ENCODE measurements at places on chromosomes 5 and 9. TPM values are rescaled to one million over a fixed set of nuclear protein-coding genes. Genes with fewer than 3 reads are reported as not detected.

Gene BTNL8
- not detected for total RNA-seq

Gene DMGDH
- total RNA-seq = 3.0 TPM

Gene SOHLH1
- total RNA-seq = not detected

Gene GPR150
- not detected for total RNA-seq

Gene ENTPD8
- not detected for total RNA-seq

Gene ZFP37
- total RNA-seq = 2.4 TPM

Gene TBC1D13
- 15.7 TPM for total RNA-seq

Gene OGN
- total RNA-seq = 17.4 TPM

Gene PCDHGC3
- total RNA-seq = 39.1 TPM

Gene PCDHGA9
- total RNA-seq = 4.0 TPM

Gene CAMK4
- 0.53 TPM for total RNA-seq

Gene GLDC
- total RNA-seq = 0.21 TPM

Gene ABO
- total RNA-seq = 1.7 TPM

Gene ZNF483
- 7.4 TPM for total RNA-seq

Gene TMEM232
- total RNA-seq = 2.1 TPM

Gene EFNA5
- total RNA-seq = 29.2 TPM

Gene CDC20B
- not detected for total RNA-seq

Gene TCERG1
- 16.7 TPM for total RNA-seq

Gene PJA2
- 94.8 TPM for total RNA-seq

Gene AQP3
- 22.5 TPM for total RNA-seq

Gene GRIA1
- total RNA-seq = 0.41 TPM

Gene F2RL1
- total RNA-seq = 1.7 TPM

Gene ADAMTS6
- 1.7 TPM for total RNA-seq

Gene GRM6
- total RNA-seq = not detected

Gene HSPB3
- 309 TPM for total RNA-seq

Gene RALGPS1
- total RNA-seq = 12.5 TPM

Gene C9orf50
- not detected for total RNA-seq

Gene COL27A1
- 9.2 TPM for total RNA-seq

Gene C5orf52
- total RNA-seq = not detected

Gene TSSK1B
- total RNA-seq = not detected

Gene AJM1
- 9.6 TPM for total RNA-seq

Gene LEAP2
- 1.3 TPM for total RNA-seq

Gene KIF24
- total RNA-seq = 0.59 TPM

Gene OSMR
- 60.6 TPM for total RNA-seq

Gene PCDHGB5
- total RNA-seq = 6.4 TPM

Gene FCN2
- total RNA-seq = 2.0 TPM

Gene CATSPER3
- 0.31 TPM for total RNA-seq

Gene PRDM9
- not detected for total RNA-seq

Gene SH3PXD2B
- 15.3 TPM for total RNA-seq

Gene IFNA13
- total RNA-seq = not detected

Gene GLRA1
- not detected for total RNA-seq

Gene HTR4
- 4.7 TPM for total RNA-seq

Gene PTGS1
- 37.3 TPM for total RNA-seq

Gene DDX4
- not detected for total RNA-seq

Gene ASS1
- total RNA-seq = 95.0 TPM

Gene TMC1
- total RNA-seq = not detected

Gene PCDHA12
- 0.15 TPM for total RNA-seq

Gene CCNJL
- total RNA-seq = 5.5 TPM

Gene PCDHGA4
- 4.0 TPM for total RNA-seq

Gene SLC1A1
- total RNA-seq = 1.9 TPM

Gene TDRD7
- 8.6 TPM for total RNA-seq

Gene FOXE1
- not detected for total RNA-seq

Gene GADD45G
- total RNA-seq = 107 TPM

Gene DMRT3
- total RNA-seq = not detected

Gene NSUN2
- total RNA-seq = 29.3 TPM

Gene AK1
- 593 TPM for total RNA-seq

Gene AGPAT2
- total RNA-seq = 154 TPM

Measured in left cardiac atrium (tissue), 4 donors.